Mesendoderm (in vitro differentiated cells): ENCODE measurements at places on chromosomes 1 and 21.

DNA sequence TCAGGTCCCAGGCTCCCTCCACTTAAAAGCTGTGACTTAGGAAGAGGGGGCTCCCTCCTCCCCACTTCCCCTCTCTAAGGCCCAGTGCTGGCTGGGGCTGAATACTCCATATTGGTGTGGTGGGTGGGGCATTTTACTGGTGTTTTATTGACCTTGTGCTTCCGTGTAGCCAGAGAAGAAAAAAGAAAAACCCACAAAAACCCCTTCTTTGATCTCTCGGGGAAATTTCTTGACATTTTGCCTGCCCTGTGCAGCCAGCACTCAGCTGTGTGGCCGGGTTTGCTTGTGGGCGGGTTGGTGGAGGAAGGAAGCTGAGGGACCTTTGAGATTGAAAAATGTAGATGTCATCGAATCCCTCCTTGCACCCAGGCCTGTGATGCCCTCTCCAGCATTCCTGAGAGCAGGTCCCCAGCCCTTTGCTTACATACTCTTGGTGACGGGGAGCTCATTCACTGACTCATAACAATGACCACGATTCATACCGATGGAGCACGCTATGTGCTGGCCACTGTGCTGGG, 24.8 kb downstream of the TNFRSF8 start:
- DNase-seq: no peak

DNA sequence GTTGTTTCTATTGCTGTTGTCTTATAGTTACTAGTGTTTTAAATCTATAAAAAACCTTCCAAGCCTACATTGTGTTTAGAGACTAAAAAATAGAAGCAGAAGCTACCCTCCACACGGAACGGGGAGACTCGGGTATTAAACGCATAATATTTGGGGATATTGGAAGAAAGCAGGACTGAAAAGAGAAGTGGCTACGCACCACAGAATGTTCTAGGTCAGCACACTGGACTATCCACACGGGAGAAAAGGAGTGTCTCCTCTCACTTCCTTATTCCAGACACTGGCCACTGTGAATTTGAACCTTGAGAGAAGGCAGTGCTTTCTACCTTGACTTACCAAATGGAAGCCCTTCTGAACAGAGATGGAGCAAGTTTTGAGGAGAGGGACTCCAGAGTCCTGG, 1.0 kb upstream of the OR10J4 start:
- DNase-seq: no peak

DNA sequence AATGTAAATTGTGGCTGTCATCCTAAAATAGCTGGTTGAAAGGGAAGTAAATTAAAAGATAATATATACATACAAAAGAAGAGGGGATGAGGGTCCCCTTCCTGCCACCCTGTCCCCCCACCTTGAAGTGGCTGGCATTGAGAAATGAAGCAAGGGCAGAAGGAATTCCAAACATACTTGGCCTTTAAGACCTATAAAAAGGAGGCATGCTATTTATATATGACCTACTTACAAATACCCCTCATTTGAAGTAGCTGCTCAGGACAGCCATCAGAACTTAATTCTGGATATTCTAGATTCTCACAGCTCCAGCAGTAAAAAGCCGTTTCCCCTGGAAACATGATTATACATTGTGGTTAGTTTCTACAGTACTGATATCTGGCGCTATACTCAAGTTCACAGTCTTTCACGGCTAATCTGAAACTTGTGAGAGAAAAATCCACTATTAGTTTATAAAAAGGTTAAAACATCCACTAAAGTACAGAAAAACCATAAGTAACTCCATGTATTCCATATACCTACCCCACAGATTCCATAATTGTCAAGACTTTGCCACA, 9.6 kb upstream of the MAP10 start:
- DNase-seq: no peak

DNA sequence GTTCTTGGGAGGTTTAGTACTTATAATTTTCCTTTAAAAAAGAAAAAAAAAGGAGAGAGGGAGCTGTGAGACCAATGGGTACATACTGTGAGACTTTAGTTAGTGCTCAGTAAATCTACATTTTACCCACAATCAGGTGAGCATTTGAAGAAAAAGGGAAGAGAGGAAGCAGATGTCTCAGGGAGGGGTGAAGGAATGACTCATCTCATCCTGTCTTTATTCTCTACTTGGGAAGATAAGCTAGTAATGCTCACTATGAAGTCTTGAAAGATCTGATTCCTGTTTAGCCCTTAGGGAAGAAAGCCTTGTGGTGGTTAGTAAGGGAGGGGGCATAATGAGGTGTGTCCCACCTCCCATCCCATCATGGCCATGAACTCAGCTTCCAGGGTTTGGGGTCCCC, 112.6 kb downstream of the PLD5 start:
- DNase-seq: peak; percentile 36

- DNase-seq: peak; percentile 60
These were observed 10.0 kb upstream of the C1orf115 start for GRCh38 chr1:220680085-220680687.

GRCh38 chr1:59162665-59163064, 134.2 kb upstream of the FGGY start:
- DNase-seq: no peak

DNA sequence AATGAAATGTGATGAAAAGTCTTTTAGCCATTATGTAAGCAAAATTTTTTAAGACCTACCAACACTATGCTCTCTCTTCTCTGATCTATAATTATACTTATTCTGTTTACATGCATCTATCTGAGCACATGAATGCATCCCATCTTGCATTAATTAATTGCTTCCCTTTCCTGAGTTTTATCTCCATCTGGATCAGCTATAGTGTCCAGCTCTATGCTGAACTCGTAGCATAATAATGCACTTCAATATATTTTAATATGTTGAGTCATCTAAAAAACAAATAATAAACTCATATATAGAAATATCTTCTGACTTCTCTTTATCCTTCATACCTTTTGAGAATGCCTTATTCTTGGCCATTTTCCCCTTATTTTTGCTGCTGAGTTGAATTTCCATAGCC, 1097.8 kb downstream of the TTLL7 start:
- DNase-seq: no peak

- no peak for DNase-seq
These were observed 16.6 kb downstream of the TMCC2 start for GRCh38 chr1:205244384-205244783.

DNA sequence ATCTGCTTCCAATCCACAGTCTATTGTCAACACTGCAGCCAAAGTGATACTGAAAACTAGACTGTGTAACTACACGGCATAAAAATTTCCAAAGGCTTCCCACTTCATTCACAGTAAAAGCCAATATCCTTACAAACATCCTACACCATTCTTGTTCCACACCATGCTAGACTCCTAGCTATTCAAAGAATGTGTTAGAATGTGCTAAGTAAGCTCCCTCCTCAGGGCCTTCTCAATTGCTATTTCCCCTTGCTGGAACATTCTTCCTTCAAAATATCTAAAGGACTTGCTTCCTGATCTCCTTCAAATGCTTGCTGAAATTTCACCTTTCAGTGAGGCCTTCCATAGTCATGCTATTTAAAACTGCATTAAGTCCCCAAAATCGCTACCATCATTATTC, 228.1 kb downstream of the AKT3 start:
- DNase-seq: peak; percentile 93
